T-helper 9 cell (primary cell): ENCODE measurements at places on chromosomes 12 and 14.

DNA sequence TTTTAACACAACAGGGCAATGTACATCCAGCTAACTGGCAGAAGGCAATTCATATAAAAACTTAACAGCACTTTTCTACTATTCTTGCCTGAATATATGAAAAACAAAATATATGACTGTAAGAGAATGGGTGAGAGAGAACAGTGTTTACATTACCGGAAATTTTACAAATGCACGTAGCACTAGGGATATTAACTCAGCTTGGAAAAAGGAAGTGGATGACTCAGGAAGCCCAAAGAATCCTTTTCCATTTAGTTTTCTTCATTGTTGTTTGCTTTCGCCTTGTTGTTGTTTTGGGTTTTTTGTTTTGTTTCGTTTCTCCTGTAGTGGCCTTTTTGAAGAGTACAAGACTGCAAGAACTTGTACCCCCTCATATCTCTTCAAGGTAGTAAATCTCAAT, 295.5 kb downstream of the EGLN3 start:
- DNase-seq, result no peak

GRCh38 chr14:32403688-32404087, 74.6 kb downstream of the AKAP6 start:
- no peak for DNase-seq

DNA sequence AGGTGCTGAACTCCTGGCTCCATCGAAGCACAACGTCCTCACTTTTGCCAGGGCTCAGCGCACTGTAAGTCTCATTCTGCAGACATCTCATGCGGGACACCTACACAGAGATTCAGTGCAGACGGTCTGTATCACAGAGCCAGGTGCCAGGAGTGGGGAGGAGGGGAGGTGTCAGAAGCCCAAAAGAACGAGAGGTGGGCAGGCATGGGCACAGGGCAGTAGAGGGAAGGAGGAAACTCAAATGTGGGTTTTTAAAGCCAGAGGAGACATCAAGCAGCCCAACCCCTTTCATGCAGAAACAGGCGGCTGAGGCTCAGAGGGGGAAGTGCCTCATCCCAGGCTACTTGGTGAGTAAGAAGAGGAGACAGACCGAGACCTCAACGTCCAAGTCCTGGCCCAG, 2.5 kb upstream of the LPAR5 start:
- no peak for DNase-seq

DNA sequence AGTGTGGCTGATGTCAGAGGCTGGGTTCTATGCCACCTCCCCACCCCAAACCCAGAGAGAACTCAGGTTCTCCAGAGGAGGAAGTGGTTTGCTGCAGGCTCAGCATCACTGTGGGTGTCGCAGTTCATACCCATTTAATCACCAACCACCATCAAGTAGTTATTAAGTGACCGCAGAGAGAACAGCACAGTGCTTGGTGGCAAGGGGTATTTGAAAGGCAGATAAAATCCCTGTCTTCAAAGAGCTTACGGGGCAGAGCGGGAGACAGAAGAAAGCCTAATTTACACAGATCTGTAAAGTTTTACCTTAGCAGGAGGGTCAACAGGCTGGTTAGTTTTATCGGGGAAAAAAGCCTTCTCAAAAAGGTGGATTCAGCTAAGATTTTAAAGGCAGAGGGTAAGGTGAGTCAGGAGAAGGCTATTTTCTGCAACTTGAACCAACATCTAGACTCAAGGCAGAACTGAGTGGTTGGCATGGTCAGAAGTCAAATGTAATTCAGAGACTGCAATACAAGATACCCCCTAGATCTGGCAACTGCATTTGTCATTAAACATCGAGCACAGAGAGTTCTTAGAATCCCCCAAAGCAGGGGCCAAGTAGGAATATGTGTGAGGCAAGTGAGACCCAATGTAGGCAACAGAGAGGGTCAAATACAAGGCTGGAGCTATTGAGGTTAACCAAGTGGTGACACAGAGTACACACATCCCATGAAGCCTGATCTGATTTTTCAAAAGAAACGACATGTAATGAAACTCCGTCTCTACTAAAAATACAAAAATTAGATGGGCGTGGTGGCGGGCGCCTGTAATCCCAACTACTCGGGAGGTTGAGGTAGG, 13.2 kb downstream of the PXN start:
- DNase-seq, result peak; percentile 61

GRCh38 chr12:87274594-87275245, 754.5 kb downstream of the C12orf50 start:
- no peak for DNase-seq

DNA sequence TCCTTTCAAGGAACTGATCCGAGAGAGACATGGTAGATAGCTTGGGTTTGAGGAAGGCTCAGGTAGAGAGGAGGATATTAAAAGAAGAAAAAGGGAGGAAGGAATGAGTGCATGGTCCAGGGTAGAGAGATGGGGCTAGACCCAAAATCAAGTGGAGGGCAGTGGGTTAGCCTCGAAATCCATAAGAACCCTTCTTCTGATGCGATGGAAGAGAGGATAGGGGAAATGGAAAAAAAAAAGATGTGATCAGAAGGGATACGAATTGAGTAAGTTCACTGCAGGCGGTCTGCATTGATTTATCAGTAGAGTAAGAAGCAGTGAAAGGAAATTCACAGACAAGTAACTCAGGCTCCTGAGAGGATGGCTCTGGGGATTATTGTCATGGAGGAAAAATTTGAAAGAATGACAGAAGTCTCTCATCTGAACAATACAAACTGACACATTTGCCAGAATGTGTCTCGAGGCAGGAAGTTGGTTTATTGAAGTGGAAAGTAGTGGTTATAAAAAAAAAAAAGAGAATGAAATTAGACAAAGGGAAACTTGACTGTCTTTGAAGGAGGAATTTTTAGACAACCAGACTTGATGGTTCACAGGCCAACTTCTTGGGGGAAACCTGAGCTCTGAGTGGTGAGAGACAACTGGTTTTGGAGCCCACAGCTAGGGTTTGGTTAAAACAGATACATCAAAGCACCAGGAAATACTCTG, 10.2 kb downstream of the PPFIBP1 start:
- no peak for DNase-seq

DNA sequence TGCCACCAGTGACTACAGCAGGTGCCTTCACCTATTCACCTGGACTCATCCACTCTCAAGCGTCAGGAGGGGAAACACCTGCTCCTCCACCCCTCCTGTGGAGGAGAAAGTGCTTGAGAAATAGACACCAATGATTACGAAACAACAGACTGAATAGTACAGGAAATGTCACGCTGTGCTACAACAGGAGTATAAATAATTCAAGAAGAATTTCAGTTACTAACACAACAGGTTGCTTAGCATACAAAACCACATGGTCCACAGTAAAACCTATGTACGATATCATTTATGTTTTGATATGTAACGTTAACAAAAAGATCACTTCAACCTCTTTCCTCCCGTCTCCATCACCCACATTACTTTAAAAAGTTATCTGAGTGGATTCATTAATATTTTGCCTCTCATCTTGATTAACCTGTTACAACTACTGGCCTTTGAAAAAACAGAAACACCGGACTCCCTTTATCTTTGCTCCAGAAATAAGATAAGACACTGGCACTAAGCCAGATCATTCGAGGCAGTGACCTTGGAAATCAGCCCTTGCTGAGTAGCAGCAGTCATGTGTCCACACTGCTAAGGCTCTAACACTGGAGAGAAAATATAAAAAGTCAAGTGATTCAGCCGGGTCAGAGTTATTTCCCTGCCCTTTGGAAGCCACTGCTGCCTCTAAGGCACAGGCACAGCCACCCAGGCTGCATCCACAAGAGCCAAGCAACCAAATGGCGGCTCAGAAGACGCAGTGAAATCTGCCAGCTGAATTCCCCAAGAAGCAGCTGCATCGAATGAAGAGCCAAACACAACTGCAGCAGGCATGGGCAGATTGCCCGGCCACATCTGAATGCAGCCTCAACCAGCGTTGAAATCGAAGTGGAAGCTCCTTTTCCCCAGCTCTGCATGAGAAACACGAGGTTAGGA, 40.9 kb downstream of the NT5DC3 start:
- DNase-seq, result no peak

- no peak for DNase-seq
Measured at GRCh38 chr12:116365114-116365513, 87.6 kb upstream of the MED13L start.

DNA sequence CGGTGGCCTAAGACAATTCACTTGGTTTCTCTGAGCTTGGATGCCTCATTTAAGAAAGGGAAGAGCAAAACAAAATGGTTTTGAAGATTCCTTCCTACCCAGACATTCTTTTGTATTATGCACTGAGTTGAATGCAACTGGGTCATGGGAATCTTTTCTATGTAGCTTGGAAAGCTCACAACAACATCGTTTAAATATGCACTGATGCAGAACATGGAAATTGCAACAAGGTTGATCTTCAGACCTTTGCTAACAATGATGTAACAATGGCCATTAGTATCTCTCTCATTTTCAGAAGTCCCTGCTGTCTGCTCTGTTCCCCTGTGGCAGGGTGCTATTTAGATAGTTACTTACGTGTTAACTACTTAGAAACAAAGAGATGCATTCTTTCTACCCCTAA, 30.1 kb upstream of the IGF1 start:
- no peak for DNase-seq

GRCh38 chr14:72679141-72679535, 214.8 kb downstream of the DPF3 start:
- DNase-seq, result no peak

GRCh38 chr14:24443053-24443665, 583 bp upstream of the SDR39U1 start:
- no peak for DNase-seq

DNA sequence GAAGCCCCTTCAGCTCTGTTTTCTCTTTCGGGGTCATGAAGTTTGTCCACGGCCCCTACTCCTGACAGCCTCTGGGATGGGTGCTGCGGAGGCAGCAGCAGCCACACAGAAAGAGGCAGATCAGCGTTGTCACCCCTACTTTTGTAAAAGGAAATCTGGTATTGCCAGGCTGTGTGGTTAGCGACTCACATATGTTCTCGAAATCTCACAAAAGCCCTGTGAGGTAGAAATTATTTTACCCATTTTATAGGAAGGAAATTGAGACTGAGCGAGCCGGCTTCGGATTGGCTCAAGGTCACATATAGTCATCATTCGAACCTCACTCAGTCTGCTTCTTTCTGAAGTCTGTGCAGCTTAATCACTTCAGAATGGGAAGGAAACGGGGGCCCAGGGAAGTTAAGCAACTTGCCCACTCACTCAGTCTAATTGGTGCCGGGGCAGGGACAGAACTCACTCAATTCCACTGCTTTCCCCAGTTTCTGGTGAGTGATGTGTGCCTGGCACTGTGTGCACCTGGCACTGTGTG, 1.1 kb upstream of the CKAP4 start:
- no peak for DNase-seq

GRCh38 chr12:121608301-121608700, 18.0 kb upstream of the ORAI1 start:
- DNase-seq, result no peak
